ENCODE measurements at places on chromosomes 16 and 17.
A peak's percentile ranks its signal among the peaks of the same experiment; 100 is the strongest.

- DNase-seq = peak; percentile 86
These were observed 19.1 kb upstream of the STAC2 start for GRCh38 chr17:39244600-39245570.

GRCh38 chr17:50180111-50180510 lies 14.3 kb downstream of the SGCA start:
- DNase-seq = no peak

DNA sequence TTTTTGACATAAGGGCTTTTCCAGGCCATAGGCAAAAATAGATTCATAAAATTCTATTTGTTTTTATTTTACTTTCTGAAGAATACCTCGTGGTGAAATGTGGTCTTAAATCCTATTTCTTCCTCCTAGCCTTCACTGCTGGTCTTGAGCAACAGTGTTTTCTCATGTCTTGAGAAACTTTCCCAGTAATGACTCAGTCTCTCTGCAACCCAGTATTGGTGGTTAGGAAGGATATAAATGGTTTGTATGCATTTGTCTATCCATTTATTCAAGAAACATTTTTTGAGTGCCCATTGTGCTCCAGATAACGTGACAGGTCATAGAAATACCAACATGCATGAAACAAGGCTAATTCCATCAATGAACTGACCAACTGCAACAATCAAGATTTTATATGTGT lies 213.9 kb downstream of the TMEM114 start:
- no peak for DNase-seq

DNA sequence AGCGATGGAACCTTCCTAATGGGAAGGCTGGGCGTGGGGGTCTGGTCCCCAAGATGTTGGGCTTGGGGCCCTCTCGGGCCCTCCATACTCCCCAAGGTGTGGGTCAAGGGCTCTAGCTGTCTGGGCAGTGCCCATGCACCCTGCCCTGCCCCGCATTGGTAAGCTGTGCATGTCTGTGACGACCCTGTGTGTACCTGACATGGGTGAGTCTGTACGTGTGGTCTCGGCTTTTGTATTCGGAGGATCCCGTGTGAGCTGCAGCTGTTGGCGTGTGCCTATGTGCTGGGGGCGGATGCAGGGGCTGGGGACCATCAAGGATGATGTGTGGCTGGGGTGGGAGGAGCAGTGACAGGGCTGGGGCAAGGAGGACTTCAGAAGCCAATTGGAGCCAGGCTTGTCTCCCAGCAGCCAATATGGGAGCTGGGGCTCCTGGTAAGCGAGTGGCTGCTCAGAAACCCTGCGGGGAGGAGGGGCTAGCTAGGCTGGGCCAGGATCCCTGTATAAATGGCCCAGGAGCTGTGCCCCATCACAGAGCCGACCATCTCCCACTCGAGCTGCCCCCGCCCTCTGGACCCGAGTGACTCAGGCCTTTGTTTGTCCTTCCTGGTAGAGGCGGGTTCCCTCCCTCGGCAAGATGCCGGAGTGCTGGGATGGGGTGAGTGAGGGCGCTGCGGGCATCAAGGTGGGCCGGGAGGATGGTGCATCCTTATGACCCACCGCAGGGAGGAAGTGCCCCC lies at the start of gene NDRG4:
Gene NDRG4, plus strand, starts transcription at position 529 of the 737 bp plus-strand sequence. Its CDS starts 106 bp downstream, at position 635.
- DNase-seq = no peak

DNA sequence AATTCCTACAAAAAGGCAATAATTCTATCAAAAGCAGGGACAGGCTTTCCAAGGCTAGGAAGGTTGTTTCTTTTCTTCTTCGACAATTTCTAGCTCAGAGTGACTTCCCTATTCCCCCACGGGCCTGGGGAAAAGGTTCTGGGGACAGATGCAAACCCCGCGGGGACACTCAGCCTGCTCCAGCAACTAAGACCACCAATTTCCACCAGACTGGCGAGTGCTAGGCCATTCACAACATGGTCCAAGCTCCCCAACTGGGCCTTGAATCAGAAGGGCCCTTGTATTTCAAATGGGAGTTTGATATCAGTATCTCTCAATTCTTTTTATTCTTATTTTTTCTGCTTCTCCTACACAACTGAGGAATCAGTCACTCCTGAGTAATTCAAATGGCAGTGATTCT lies 86.7 kb downstream of the USP31 start:
- no peak for DNase-seq

DNA sequence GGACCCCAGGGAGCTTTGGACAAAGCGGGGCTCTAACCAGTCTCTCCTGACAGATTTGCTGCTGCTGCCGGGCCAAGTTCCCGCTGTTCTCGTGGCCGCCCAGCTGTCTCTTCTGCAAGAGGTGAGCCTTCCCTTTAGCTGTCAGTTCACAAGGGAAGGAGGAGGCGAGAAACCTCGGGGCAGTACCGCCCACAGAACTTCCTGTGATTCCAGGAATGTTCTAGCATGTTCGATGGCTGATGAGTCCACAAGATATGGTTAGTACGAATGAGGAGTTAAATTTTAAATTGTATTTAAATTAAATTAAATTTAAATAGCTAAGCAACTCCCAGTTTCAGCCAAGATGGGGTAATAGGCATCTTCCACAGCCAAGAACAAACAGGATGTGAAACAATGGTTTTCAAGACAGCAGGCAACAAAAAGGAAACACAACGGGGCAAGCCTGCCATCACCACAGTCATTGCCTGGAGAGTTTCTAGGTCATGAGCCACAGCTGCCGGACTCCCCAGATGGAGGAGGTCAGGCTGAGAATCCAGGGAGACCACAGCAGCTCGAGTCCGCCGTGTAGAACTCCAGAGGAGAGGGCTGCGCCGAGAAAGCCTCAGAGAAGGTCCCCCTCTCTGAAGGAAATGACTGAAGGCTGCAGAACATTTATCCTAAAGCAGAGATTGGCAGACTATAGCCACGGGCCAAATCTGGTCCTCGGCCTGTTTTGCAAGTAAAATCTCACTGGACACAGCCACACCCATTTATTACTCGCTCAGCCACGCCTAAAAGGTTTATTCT lies 9.5 kb upstream of the TCF25 start:
- DNase-seq = no peak

GRCh38 chr17:42475121-42475520 lies 16.4 kb downstream of the ATP6V0A1 start:
- DNase-seq = no peak

- DNase-seq = no peak
These were observed 121.6 kb downstream of the ZNF423 start for GRCh38 chr16:49734331-49734730.

- peak; percentile 90 for DNase-seq
These were observed 81.2 kb downstream of the KCNJ12 start for GRCh38 chr17:21457051-21458026.

DNA sequence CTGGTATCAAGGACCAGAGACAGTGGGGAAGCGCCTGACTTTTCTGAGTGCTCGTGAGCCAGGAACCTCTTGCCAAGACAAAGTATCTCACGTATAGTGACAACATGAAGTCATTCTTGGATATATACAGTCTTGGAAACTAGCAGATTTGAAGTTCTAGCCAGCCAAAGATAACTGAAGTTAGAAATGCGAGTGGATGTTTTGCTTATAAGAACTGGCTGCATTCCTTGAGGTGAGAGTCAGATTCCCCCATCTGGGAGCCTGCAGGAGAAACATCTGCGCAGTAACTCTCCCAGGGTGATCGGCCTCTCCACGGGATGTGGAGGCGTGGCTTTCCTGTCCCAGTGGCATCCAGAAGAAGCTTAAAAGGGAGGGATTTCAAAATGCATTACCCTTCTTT lies 89.8 kb downstream of the SHISA6 start:
- DNase-seq = no peak

DNA sequence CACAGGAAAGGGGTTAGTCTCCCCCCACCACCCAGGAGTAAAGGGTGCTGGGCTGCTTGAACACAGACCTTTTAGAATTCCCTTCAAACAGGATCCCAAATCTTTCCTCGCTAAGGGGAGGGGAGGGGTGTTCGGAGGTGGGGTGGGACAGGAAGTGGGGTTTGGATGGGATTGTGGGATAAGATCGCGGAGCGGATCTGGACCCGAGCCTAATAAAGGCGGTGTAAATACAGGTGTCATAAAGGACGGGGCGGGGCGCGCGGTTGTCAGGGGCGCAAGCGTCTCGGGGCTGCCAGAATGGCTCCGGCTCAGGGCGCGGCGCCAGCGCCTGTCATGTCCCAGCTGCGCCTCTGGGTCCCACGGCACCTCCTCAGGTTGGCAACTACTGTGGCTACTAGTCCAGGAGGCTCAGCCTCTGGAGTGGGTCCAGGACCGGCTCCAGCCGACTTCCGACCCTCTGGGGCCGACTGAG lies 59.8 kb upstream of the FBXO47 start:
- DNase-seq = no peak

DNA sequence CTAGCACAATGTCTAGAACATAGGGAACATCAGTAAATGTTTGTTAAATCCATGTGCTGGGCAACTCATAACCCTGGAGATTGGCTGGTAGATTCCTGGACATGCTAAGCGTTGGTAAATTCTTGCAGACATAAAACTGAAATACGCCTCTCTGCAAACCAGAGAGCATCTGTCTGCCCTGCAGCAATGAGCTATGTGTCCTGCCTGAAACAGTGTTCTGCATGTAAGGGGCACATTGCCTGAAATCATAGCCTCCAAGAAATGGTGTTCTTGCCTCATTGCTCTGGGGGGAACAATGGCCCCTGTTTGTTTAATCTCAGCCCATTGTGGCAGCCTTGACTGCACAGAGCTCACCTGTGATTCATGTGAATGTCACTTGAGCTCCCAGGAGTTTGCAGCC lies 113.5 kb upstream of the CCL2 start:
- DNase-seq = no peak

- no peak for DNase-seq
These were observed 65.3 kb downstream of the RBFOX1 start for GRCh38 chr16:7397901-7398300.

GRCh38 chr16:87531418-87531817 lies 38.6 kb upstream of the ZCCHC14 start:
- no peak for DNase-seq

DNA sequence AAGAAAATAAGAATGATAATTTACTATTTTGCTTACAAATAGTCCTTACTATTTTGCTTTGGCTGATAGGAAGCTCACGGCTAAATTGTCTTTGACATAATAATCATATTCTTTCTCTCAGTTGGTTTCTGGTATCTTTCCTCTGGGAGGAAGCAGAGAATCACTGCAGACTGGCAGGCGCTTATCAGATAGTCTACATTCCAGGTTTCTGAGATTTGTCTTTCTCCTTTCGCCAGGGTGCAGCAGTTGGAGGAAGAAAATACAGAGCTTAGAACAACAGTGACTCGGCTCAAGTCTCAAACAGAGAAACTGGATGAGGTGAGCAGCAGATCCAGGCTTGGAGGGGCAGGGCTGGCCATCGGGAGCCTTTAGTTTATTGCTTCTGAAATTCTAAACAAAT lies 136.1 kb downstream of the RAB11FIP4 start:
- no peak for DNase-seq

DNA sequence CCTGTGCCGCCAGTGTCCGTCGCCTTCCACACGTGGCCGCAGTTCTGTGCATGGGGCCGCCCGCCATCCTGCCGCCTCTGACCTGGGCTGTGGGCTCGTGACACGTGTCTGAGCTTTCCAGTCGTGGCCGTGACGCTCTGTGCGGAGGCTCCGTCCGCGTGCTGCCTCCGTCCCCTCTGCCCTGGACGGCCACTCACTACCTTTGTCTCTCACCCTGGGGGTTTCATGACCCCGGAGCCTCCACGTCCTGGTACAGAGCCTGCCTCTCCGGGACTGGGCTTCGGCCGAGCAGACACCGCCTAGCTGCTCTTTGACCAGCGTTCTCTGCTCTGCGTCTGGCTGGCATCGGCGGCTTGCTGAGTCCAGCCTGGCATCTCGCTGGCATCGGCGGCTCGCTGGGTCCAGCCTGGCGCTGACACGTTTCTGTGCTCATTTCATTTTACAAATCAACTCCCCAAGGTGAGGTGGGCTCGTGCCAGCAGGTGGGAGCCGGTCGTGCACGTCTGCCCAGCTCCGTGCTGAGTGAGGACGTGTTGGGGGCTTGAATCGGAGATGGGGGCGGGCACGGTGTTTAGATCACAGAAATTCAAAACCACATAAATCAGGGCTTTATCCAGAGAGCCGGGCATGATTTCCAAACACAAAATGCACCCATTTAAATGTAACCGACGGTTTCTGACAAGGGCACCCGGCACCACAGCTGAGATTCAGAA lies 44.3 kb upstream of the GNG13 start:
- DNase-seq = no peak

GRCh38 chr16:9556949-9557665 lies 465.7 kb downstream of the HAPSTR1 start:
- no peak for DNase-seq

DNA sequence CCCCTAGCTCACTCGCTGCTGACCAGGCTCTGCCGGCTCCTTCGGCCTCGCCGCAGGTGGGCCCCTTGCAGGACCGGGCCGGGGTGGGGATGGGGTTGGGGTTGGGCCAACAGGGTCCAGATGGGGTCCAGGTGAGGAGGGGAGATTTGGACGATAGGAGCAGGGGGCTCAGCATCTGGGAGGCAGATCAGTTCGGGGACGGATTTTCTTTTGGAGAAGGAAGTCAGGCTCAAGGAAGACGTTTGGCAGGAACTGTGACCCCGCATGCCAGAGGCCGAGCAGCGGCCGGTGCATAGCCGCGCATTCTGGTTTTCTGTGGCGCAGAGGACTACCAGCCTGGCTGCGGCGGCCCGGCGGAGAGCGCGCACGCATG lies 845 bp upstream of the ALDOA start:
- DNase-seq = no peak

- DNase-seq = no peak
These were observed 101.8 kb upstream of the CCL1 start for GRCh38 chr17:34464812-34465211.

DNA sequence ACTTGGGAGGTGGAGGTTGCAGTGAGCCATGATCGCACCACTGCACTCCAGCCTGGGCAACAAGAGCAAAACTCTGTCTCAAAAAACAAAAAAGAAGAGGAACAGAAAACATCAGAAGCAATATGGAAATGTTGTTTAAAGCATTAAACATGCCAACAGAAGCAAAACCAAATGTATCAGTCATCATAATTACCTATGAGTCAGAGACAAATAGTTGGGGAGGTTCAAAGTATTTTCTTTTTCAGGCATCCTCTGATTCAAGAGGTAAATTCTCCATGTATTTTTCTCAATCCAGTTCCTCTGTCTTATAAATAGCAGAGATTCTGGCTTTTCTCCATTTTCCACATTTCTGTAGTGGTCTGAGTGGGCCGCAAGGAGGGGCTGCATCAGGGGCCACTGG lies 2.1 kb upstream of the TM4SF5 start:
- DNase-seq = no peak

- DNase-seq = peak; percentile 77
These were observed 21.8 kb upstream of the ASGR2 start for GRCh38 chr17:7136266-7136877.
